ENCODE measurements at places on chromosomes 5 and 9.

DNA sequence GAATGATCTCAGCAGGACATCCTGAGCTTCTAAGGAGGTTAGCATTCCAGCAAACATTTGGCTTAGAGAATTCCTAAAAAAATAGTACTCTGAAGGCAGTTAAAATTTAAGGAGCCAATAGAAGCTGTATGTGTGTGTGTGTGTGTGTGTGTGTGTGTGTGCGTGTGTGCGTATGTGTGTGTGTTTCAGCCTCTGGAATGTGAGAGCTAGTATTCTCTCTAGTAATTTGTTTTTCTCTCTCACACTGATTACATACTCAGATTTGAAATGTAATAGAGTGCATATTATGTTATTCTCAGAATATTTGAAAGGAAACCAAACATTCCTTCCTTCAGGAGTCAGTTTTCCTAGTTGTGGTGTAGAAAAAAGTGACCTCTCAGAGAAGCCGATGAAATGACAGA lies 279.6 kb downstream of the TMEM38B start:
- DNase-seq, result no peak

GRCh38 chr5:24026288-24026687 lies 518.9 kb downstream of the PRDM9 start:
- no peak for DNase-seq

- no peak for DNase-seq
Observed at GRCh38 chr9:3490957-3491356, 34.8 kb downstream of the RFX3 start.

DNA sequence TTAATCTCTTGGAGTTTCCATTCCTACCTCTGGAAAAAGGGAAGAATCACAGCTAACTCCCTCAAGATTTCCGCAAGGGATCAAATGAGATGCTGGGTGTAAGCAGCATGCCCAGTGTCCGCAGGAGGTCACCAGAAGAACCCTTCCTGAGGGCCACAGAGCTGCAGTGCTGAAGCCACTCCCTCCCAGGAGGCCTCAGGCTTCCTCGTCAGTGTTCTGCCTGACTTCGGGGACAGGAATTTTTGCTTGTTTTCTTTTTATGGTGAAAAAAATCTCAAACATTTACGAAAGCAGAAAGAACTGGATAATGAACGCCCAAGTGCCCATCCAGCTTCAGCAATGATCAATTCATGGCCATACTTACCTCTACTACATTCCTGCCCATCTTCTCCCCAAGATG lies 183.0 kb downstream of the CDK5RAP2 start:
- no peak for DNase-seq

DNA sequence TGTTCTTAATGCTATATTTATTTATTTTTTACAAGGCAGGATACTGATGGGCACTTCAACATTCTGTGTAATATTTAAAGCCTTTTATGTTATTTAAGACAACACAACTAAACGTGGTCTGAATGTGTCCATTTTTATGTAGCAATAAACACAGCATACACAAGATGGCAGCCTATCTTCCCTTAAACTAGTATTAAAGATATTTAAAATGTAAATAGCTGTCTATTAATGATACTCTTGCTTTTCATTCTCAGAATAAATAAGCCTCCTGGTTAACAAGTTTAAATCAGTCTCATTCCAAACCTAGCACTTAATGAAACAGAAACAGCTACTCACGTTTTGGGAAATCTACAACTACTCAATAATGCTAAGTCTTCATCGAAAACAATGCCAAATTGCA lies 315.7 kb downstream of the MCTP1 start:
- DNase-seq, result peak; percentile 48

GRCh38 chr9:2955575-2955974 lies 111.7 kb upstream of the PUM3 start:
- DNase-seq, result no peak

DNA sequence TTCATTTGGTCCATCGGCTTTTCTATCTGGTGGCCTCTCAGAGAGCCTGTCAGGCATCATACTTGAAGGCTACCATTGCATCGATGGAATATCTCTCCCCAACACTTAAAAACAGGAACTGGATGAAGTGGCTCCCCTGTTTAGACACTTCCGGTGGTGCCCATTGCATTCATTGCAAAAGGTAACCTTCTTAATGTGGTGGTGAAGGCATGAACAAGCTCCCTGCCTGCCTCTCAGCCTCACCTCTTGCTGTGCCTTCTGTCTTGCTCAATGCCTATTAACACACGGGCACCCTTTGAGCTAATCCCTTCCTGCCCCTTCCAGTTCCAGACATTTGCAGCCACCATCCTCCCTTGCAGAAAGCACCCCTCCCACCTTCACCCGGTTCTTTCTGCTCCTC lies 233.1 kb upstream of the MSX2 start:
- DNase-seq, result no peak

DNA sequence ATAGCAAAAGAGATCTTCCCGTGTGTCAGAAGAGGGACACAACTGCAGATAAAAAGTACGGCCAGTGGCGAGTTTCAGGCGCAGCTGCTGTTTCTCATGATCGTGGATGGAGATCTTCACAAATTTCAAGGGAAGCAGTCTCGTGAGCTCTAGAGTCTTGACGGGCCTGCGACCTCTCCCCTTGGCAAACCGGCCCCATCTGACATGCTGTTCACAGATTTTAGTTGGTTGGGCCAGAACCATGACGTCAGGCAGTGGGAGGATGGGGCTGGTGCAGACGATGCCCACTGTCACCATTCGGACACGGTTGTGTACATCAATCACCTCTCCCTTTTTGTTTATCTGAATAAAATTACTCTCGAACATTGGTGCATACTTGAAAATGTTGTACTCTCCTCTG lies 396 bp downstream of the GARIN3 start:
- no peak for DNase-seq

- DNase-seq, result no peak
Observed at GRCh38 chr5:110956913-110957813, 114.3 kb upstream of the TSLP start.

DNA sequence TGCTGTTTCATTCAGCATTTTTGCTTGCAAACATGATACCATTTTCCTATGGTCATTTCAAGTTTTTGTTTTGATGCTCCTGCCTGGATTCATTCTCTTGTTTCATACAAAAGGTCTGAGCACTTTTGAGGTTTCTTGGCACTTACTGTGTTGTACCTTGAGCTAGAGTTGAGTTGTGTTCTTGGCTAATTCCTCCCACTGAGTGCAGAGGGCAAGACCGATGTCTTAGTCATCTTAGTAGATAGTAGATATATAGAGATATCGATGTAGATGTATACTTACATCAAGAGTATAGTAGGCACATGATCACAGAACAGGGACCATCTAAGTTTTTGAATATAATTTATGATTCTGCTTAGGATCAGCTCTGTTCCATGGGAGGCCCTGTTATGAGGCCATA lies 366.6 kb downstream of the OSTF1 start:
- no peak for DNase-seq

DNA sequence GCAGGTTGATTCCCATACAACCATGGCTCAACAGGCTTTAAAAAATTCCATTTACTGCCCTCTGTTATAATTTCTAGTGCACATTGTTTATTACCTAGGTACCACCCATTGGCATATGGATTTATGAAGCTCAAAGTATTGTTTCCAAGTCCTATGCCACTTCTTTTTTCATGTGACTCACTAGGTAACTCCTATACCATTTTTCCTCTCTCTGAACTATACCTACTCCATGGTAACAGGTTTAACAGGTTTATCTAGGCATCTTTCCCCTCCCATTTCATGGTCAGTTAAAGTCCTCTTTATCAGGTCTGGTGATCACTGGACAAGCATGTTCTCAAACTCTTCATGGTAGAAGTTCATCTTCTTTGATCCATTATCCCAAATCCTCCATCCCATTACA lies 49.6 kb upstream of the ABCA1 start:
- no peak for DNase-seq

- no peak for DNase-seq
Observed at GRCh38 chr9:19114680-19115270, 12.1 kb upstream of the HAUS6 start.

- no peak for DNase-seq
Observed at GRCh38 chr5:95711501-95712346, 19.4 kb upstream of the RHOBTB3 start.

DNA sequence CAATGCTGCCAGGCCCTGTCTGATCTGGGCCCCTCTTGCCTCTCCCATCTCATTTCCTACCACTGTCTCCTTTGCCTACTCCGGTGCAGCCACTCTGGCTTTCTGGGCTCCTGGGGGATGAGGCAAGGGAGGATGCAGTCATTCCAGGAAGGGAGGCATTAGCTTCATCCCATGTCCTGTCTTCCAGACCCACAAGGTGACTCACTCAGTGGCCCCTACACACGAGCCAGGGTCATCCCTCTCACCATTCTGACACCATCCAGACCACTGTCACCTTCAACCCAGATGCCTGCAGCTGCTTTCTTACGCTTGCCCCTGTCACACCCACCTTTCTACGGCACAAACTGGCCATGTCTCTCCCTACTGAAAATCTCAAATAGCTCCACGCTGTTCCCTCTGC lies 19.1 kb downstream of the ACSL6 start:
- DNase-seq, result no peak
